ENCODE measurements at places on chromosomes 7 and 10.

DNA sequence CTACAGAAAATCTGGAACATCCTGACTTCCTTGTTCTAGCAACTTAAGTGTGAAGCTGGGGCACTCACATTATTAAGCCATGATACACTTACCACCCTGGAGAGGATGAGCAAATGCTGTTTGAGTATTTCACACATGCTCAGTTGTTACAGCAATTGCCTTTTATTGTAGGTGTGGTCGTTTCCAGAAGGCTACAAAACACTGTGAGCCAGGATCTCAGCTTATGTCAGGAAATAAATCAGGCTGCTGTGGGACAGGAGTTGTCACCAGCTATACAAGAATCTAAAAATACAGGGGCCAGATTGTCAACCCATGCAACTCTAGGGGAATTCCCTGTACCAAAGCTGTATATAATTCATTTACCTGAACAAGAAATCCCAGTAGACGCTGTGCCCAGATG, 273.3 kb upstream of the SP4 start:
- no peak for DNase-seq

GRCh38 chr7:78164459-78164858, 365.9 kb downstream of the PHTF2 start:
- no peak for DNase-seq

DNA sequence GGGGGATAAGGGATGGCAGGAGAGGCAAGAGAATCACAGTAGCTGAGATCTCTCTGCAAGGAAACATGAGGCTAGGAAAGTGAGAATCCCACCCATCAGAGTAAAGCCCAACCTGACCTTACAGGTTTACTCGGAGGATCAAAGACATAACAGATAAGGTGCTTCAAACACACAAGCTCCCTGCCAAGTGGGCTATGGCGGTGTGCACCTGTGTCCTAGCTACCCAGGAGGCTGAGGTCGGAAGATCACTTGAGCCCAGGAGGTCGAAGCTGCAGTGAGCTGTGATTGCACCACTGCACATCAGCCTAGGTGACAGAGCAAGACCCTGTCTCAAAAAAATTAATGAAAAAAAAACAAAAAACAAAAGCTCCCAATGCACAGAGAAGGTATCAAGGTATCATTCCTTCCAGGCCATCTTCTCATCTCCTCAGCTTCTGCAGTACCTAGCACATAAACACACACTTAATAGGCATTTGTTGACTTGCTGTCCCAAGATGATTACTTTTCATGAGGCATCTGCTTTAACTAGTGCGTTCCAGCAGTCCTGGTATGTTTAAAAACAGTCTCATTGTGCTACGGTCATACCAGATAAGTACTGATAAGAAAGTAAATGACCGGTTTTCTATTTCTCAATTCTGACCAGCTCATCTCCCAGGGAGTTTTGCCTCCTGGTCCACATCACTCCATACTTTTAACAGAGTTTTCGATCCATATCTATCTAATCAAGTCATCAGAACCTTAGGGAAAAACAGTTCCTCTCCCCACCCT, 13.3 kb downstream of the GNA12 start:
- DNase-seq: no peak

DNA sequence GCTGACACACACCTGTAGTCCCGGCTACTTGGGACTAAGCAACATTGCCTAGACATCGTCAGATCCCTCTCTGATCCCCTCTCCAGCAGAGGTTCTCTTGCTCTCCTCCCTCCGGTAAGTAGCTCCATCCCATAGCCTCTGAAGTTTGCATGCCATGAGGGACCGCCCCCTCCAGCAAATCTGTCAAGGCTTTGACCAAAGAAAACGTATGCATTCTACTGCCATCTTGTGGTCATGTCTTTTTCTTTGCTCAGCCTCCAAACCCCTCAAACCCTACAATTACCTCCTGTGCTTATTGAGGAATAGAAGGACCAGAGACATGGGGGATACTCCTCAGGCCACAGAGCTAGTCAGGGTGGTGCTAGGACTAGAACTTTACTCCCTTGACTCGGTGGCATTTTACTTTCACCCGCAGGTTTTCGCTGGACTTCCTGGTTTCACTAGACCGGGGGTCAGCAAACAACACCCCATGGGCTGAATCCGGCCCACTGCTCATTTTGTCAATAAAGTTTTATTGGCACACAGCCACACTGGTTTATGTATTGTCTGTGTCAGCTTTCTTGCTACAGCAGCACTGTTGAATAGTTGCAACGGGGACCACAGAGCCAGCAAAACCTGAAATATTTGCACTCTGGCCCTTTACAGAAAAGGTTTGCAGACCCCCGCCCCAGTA, 202.6 kb upstream of the FOXK1 start:
- DNase-seq: peak; percentile 74

- DNase-seq: no peak
These were observed 29.6 kb downstream of the MINPP1 start for GRCh38 chr10:87534173-87534858.

DNA sequence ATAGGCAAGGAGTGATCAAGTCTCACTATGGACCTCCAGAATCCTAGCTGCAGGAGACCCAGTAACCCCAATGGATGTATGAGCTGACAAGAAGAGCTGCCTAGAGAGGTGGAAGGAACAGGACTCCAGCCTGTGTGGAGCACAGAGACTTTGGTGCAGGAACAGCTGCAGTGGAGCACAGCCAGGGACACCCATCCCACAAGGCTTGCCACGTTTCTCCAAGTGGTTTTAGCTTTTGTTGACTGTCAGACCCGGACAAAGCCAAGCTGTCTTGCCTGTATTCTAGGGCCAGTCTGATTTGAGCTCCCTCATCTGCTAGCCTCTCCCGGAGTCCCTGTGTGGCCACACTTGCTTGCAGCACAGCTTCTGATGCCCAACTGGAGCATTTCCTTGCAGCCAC, 224.7 kb downstream of the CHRM2 start:
- no peak for DNase-seq

- DNase-seq: no peak
These were observed 371.4 kb downstream of the DNAJB6 start for GRCh38 chr7:157707983-157708918.

DNA sequence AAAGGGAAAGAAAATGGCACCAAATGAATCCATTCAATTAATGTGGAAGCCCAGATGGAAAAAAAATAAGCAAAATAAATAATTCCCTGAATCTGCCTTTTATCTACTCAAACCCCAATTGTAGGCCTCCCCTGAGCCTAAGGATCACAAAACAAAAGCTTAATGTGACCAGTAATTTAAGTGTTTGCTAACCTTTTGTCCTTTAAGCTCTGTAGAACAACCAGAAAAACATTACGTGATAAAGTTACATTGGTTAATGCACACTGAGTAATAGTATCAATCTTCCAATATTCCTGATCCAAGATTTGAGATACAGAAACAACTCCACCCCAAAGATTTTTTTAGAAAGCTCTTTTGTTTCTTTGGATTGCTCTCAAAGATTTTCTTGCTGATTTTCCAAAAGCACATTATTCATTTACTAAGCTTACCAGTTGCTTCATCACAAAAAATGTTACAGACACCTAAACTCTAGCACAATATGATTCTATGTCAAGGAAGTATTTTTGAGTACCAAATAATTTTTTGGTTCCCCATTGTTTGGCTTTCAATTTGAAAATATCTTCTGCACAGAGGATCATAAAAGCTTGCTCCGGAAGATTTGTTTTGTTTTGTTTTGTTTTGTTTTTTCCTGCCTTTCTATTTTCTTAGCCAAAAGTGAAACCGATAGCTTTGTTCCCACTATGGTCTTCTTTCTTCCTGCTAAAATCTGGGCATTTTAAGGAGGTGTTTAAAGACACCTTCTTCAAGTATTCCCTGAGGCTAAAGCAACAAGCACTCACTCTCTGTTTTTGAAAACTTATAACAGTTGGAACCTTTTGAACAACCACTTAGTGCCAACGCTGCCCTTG, 54.2 kb downstream of the TRIL start:
- DNase-seq: no peak

GRCh38 chr10:27696466-27696865, 49.2 kb downstream of the MKX start:
- DNase-seq: no peak

DNA sequence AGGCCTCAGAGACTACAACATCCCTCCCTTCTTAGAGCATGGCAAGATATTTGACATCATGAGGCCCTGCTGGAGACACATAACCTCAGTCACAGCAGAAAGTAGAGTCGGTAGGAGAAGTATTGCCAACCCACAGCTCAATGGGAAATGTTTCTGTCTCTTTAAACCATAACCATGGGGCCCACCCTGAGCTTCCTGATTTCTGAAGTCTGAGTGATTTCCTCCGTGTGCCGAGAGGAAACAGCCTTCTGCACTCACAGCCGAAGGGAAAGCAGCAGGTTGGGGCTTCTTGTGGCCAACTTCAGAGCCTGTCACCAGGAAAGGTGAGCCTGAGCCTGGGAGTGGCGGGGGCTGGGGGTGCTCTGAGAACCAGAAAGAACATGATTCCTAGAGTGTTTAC, at the start of gene GIMAP1:
TSS of gene GIMAP1 (plus strand) at position 246 of the 400 bp plus-strand sequence. CDS start 2,435 bp downstream, outside the sequence.
- DNase-seq: no peak

DNA sequence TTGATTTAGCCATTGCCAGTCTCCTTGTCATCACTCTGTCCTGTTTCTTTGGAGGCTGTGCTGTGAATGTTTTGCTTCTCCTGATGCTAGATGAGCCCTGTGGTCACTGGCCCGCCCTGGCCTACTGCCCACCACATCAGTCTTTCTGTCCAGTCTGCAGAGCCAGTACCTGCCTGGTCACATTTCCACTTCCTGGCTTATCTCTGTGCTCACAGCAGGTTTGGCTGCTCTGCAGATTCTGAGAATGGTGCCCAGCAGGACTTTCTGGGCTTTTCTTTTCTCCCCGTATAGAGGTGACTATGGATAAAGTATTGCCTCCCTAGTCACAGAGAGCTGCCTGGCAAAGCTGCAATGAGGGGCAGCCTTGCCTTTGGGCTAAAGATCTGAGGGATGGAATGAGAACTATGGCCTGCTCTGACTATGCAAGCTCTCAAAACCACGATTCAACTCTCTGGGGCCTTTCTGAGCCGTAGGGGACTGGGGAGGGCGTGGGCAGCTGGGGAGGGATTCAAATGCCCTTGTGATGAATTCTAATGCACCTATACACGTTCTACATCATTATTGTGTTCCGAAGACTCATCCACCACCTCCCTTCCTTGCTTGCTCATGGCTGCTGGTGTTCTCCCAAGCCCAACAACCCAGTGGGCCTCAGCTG, 410.4 kb upstream of the NPVF start:
- DNase-seq: no peak

DNA sequence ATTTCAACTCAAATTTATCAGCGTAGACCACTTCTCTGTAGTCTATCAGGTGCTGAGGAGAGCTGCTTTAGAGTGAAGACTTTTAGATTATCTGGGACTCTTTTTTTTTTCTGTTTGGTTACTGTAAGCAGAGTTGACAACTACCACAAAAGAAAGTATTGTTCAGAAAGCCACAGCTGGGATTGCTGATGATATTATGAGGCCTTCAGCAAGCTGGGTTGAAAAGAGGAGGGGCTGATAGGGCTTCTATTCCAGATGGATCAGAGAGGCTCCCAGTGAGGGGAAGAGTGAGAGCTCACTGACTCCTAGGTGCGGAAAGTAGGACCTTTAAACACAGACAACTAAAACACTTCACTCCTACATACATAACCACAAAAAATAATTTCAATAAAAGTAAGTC, 188.5 kb upstream of the FERD3L start:
- DNase-seq: no peak

DNA sequence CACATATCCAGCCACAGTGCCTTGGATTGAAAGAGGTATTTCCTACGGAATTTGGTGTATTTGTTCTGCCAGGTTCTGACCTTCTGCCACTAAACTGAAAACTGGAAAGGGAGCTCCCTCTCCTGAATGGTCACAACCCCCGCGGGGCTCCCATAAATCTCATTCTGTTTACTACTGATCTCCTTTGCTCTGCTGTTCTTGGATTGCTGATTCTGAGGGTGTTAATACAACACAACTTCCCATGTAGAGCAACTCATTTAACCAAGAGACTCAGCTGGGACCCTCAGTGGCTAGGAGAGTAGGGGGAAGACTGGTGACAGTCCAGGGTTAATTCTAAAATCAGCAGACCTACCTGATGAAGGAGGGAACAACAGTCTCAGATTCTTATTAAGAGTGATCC, 662.9 kb downstream of the INHBA start:
- no peak for DNase-seq

- DNase-seq: no peak
These were observed 278.4 kb downstream of the PHF14 start for GRCh38 chr7:11252011-11252607.

DNA sequence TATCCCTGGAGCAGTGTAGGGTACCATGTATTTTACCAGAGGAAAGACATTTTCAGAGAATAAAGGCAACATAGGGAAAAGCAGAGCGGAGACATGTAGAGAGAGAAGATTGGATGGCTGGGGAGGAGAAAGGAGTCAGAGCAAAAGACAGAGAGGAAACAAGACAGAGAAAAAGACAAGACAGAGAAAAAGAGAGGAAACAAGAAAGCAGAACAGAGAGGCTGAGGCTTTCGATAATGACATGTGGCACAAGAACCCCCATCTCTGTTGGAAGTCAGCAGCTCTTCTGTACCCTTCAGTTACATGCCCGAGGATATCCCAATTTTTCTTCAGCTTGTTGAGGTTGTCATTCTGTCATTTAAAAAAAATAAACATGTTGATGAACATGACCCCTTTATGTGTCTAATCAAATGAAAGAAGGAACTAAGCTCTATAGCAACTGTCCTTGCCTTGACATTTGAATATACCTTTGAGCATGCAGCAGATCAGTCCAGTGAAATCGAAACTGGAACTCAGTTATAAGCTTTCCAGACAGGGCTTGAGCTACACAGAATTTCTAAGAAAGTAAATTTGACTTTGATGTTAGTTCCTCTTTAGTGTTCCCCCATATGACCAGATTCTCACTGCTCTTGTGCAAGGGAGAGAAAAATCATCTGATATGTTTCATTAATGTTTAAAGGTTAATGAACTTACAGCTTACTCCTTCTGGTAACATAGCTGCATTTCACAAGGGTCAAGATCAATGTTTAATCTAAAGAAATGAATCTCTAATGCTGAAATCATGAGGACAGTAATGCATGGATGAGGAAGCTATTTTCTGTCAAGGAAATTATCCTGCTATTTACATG, 75.1 kb upstream of the SP4 start:
- no peak for DNase-seq

- no peak for DNase-seq
These were observed 22.4 kb upstream of the TMEM236 start for GRCh38 chr10:17729630-17730029.

DNA sequence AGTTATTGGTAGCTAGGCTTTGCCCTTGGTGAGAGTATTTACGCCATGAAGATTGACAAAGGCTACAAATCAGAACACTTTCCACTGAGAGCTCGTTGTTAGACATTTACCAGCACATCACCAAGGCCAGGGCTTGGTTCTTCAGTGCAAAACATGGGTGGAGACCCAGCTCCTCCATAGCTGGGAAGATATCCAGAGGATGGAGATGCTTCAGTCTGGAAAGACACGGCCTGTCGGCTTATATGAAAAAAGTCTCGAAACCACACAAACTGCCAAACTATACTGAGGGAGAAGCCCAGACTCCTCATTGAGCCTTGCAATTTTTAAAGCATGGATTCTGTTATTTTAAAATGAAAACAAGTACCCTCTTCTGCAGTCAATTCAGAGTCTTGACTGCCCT, 83.4 kb upstream of the ANLN start:
- no peak for DNase-seq

GRCh38 chr7:118590107-118590506, 365.6 kb downstream of the ANKRD7 start:
- DNase-seq: peak; percentile 47

GRCh38 chr10:86440874-86441843, 74.6 kb upstream of the GRID1 start:
- no peak for DNase-seq

Measured in K562 (cell line).